Activated naive CD4-positive, alpha-beta T cell (primary cell): ENCODE measurements at places on chromosomes 2 and 18.

GRCh38 chr2:160603771-160604510 is 110.3 kb upstream of the RBMS1 start:
- no peak for DNase-seq

DNA sequence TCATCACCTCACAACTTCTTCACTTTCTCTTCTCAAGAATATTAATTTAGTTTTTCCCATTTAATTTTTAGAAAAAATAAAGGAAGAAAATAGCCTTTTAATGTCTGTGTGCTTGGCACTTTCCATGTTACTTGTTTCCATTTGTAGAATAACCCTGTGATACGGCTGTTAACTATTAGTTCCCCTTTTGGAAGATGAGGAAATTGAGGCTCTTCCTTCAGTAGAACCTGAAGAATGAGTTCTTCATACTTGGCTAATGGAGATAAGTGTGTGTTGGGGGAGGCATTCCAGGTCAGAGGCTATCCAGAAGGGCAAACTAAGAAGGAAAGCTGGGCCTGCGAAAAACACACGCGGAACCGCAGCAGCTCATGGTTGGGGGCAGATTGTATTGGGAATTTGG is 38.3 kb downstream of the ZNF532 start:
- no peak for DNase-seq

DNA sequence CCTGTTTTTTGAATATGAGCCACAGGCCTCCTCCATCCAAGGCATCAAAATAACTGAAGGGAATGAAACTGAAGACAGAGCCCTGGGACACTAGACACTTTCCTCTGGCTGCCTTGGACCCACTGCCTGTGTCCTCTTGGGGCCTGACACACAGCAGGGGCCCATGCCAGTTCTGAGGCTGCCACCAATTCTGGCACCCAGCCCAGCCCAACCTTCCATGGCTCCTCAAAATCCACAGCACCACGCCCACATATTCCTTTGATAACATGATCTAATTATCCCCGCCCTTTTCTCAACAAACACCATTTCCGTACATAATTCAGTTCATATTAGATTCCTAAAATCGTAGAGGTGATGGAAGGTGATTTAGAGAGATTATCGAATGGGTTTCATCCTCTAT is 64.2 kb downstream of the EMX1 start:
- no peak for DNase-seq

DNA sequence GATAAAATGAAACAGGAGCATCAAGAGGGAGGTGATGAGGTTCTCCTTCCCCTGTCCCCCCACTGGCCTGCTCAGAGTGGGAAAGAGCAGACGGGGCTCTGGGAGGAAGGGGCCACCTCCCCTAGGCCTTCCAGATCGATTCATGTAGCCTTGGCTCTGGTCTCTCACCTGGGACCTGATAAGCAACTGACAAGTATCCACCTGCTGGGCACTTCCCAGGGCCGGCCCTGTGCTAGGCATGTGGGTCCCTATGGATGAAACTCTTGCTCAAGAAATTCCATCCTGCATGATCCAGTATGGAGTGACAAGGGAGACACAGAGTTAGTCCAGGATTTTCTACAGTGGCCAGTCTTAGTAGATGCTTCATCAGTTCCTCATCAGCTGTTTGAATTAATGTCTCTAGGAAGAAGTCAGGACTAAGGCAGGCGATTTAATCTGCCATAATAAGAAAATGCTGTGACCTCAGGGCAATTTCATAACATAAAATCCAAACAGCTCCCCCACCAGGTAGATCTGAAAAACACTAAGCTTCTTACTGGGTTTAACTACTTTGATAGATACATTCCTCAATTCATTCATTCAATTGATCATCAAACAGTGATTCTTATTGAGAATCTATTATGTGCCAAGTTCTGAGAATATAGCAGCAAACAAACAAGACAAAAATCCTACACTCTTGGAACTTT is 44.7 kb upstream of the ZFP36L2 start:
- no peak for DNase-seq

DNA sequence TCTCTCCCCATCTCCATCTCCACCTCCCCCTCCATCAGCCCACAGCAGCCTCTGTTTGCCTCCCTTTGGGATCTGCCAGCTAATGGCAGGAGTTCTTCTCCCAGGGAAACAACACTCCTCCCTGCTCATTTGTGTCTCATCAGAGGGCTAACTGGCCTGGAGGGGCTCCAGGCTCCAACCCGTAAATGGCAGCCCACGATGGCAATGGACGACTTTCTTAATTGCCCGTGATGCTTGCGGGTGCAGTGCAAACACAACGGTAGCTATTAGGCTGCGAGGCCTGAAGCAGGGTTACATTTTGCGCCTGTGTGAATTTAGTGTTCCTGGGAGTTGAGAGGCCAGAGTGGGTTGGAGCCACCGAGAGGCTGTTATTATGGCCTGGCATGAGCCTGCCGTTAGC is 285.1 kb downstream of the TNS1 start:
- DNase-seq = no peak

DNA sequence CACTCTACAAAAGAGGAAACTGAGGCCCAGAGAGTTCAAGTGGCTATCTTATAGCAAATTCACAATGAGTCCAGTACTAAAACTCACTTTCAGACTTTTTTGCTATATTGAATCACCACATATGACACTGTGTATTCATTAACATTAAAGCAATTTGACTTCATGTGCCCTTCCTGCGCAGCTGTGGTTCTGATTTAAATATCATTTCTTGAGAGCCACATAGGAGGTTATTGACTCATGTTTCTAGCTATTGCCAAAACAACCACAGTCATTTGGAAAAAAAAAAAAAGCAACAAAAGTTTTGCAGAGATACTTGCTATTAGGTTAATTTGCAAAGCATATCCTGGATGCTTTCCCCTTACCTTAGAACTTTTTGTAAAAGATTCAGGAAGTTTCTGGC is 341.2 kb downstream of the PIK3C3 start:
- no peak for DNase-seq

GRCh38 chr2:235498541-235498940 is 4.7 kb downstream of the AGAP1 start:
- DNase-seq = no peak
